Right renal cortex interstitium (tissue), 3 donors: ENCODE measurements at places on chromosomes 13 and 19. TPM values are rescaled to one million over a fixed set of nuclear protein-coding genes. Genes with fewer than 3 reads are reported as not detected.

FGF14 gene
- 0.87 TPM for polyA plus RNA-seq

ZNF57 gene
- polyA plus RNA-seq = 10.6 TPM

TGDS gene
- 23.7 TPM for polyA plus RNA-seq

ENOX1 gene
- 11.9 TPM for polyA plus RNA-seq

EFNB2 gene
- polyA plus RNA-seq = 137 TPM

PRTN3 gene
- 0.78 TPM for polyA plus RNA-seq

GET3 gene
- 83.8 TPM for polyA plus RNA-seq

TNFRSF19 gene
- 55.2 TPM for polyA plus RNA-seq

ZNF737 gene
- 32.4 TPM for polyA plus RNA-seq

CCL25 gene
- polyA plus RNA-seq = 0.22 TPM

PSG3 gene
- polyA plus RNA-seq = 0.46 TPM

LILRB2 gene
- 1.2 TPM for polyA plus RNA-seq

PPP5C gene
- 96.1 TPM for polyA plus RNA-seq

GPR183 gene
- 2.2 TPM for polyA plus RNA-seq

ETHE1 gene
- 28.1 TPM for polyA plus RNA-seq

HMG20B gene
- polyA plus RNA-seq = 64.9 TPM

GRCh38 chr13:110062077-110062776, 244.7 kb downstream of the COL4A1 start:
- no peak for DNase-seq

DNA sequence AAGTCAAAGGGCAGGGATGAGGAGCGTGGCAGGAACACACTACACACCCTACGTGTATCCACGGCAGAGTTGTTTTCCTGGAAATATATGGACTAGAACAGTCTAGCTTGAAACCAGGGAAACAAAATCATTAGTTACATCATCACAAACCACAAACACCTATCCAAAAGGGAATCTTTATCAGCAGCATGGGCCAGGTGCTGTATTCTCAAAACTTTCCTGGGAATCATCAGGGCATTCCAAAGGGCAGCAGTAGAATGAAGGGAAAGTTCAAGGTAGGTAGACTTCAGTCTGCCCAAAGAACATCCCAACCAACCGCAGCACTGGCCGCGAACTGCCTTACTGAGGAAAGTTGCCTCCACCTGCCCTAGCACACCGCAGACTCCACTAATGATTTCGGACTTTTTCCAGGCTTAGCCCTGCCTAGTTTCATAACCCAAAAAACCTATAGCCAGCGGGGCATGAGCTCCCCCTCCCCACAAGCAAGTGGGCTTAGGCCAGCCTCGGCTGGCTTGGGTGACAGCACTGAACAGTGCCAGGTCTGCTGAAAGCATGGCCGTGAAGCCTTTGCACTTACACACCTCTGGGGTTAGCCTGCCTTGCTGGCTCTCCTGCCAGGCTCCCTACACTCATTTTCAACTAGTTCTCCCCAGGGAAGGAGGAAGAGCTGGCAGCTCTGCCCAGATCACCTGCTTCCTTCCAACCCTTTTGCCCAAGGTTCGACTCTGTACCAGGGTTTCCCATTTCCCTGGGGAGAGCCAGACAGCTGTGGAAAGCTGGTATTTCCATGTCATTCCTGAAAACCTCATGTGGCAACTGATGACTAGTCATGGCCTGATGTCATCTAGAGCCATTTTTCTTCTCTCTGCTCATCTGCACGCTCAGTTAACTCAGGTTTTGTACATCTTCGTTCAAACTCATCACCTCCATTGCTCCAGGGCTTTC, 77.3 kb upstream of the UBAC2 start:
- no peak for DNase-seq

DNA sequence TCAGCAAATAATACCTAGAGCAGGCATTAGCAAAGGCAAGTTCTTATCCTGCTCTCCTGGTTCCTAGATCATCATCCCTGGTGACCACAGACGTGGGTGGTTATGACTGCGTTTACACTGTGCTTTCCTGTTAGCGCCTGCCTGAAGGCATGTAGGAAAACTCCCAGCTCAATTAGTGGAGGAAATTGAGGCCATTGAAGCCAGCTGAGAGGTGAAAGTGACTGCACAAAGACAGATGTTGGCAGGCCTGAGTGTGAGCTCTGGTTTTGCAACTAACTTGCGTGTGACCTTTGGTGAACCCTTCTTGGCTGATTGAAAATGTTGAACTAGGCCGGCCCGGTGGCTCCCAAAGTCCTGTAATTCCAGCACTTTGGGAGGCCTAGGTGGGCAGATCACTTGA, 17.5 kb upstream of the NWD1 start:
- no peak for DNase-seq

GRCh38 chr13:77774181-77774580, 76.7 kb downstream of the SLAIN1 start:
- DNase-seq = no peak

DNA sequence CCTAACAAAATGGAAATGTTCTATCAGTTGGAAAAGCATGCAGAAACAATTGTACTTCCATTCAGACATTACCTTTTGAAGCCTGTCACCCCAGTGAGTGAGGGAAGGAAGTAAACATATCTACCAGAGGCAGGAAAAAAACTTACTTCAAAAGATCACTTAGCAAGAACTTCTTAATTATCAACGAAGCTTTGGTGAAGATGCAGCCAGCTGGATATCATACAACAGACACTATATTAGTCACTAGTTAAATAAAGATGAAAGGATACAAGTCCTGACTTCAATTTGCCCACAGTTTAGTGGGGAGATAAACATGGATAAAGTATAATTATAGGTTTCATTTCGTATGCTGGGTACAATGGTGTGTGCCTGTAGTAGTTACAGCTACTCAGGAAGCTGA, 148.8 kb downstream of the TNFRSF19 start:
- DNase-seq = no peak

DNA sequence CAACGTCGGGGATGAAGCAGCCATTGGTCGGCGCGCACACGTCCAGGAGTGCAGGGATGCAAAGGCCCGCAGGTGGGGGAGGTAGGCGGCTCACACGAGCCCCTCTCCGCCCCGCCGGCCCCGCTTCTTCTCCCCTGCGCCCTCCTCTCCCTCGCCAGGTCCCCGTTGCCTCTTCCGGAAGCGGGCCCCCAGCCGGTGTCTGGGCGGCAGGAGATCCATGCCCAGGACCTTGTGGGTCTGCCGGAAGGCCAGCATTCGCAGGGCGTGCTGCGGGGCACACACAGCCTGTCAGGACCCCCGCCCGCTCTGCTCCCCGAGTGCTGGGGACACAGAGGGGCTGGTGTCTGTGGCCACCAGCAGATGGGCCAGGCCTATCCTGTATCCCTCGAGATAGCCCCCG, 19.7 kb upstream of the MATK start:
- no peak for DNase-seq

DNA sequence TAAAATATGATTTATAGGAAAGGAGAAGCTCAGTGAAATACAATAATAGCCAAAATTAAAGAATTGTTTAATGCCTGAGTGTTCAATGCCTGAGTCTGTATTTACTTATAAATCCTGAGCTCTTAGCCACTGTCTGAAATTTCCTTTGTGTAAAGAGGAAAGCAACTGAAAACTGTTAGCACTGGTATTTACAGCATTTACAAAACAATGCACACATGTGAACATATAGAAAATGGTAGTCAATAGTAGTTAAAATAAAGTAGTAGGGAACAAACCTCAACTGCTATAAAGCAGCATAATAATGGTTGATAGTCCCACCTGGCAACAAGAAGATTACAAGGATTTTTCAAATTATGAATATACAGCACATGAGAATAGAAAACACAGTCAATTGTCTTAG, 1137.1 kb upstream of the ATXN8OS start:
- no peak for DNase-seq

DNA sequence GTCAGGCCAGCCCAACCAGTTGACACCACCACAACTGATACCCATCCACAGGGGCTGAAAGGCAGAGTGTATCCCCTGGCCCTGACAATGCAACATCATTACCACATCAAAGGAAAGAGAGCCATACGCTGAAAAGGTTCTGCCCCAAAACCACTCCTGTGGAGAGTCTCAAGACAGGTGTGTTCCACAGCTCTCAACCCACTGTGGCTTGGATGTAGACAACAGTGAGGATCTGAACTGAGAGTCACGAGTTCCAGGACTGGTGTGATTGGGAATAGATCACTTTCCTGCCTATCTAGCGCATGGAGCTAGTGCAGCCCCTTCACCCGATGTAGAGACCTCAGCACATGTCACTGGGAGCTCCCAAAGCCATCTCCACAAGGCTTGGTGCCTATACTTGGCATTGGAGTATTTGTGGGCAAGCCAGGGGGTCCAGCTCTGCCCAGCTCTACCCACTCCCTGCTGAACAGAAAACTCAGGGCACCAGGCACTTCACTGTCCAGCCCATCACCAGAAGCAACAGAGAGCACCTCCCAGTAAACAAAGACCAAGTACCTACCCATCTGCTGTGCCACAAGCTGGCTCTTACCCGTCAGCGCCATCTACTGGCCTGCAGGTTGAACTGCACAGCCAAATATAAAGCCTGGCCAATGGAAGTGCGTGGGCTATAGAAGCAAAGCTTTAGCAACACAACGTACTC, 579.5 kb downstream of the UQCRFS1 start:
- DNase-seq = peak; percentile 19

- DNase-seq = no peak
Measured at GRCh38 chr13:51202477-51203046, 19.6 kb upstream of the FAM124A start.

DNA sequence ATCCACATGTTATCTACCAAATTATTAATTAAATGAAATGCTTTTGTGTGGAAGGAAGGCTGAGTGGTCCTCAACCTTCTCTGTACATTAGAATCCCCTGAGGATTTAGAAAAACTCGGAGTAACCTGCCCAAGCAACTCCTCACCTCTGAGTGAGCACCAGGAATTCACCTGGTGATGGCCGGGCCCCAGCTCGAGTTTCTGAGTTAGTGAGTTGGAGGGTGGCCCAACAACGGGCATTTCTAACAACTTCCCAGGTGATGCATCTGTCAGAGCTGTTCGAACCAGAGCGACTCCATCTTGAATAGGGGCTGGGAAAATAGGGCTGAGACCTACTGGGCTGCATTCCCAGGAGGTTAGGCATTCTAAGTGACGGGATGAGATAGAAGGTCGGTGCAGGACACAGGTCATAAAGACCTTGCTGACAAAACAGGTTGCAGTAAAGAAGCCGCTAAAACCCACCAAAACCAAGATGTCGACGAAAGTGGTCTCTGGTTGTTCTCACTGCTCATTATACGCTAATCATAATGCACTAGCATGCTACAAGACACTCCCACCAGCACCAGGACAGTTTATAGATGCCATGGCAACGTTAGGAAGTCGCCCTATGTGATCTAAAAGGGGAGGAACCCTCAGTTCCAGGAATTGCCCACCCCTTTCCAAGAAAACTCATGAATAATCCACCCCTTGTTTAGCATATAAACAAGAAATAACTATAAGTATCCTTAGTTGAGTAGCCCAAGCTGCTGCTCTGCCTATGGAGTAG, 44.2 kb upstream of the SHISA2 start:
- no peak for DNase-seq

DNA sequence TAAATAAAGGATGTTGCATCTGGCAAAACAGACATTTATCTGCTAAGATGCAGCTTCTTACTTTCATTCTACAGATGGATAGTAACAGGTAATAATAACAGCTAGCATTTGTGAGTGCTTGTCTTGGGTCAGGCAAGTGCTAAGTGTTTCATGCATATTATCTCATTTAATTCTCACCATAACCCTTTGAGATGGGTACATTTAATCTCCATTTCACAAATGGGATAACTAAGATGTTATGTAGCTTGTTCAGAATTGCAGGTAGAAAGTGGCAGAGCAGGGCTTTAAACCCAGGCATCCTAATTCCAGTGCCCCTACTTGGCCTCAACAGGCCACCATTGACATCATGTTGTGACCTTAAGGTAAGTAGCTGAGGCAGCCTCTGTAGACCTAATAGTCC, 69.8 kb downstream of the LMO7 start:
- no peak for DNase-seq

GRCh38 chr13:111919849-111920248, 147.1 kb upstream of the SOX1 start:
- DNase-seq = no peak

GRCh38 chr13:41004875-41005693, 14.0 kb downstream of the ELF1 start:
- no peak for DNase-seq

- DNase-seq = no peak
Measured at GRCh38 chr19:3586127-3586626, 899 bp downstream of the GIPC3 start.

DNA sequence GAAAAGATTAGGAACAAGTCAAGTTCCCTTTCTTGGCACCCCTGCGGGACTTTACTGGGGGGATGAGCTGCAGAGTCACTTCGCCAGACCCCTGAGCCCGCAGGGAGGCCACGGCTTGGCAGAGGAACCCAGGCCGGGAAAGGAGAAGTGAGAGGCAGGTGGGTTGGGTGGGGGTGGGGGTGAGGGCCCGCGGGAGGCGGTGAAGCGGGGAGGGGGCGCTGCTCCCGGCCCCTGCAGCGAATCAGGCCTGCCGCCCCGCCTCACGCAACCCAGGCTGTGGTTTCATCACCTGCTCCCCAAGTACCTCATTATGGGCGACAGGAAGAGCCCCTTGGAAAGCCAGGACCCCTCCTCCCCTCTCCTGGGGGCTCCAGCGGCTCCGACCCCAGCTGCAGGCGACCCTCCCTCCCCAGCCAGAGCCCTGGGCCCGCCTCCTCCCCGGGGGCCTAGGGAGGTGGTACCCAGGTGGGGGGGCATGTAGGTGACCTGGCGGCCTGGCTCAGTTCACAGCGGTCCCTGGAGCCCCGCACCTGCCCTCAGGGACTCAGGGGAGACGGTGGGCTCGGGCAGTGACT, 9.5 kb downstream of the MEF2B start:
- no peak for DNase-seq

DNA sequence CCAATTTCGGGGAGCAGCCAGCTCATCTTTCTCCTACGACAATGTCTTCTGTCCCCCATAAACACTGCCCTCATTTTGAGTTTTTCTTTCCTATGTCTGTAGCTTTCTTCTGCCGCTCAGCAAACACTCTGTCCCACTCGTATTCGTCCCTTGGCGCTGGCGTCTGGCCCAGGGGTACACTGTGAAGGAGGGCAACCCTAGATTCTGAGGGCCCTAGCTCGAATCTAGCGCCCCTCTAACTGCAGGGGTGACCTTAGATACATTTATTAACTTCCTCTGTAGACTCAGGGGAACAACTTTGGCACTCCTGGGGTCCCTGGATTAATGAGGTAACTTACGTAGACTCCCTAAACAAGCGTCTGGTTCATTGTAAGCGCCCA, 677 bp upstream of the LRCH1 start:
- no peak for DNase-seq

GRCh38 chr13:91347996-91348905, 764 bp downstream of the MIR17HG start:
- no peak for DNase-seq

GRCh38 chr13:99085139-99085807, 107.4 kb upstream of the DOCK9 start:
- DNase-seq = no peak

GRCh38 chr19:19554074-19555023, 16.3 kb downstream of the CILP2 start:
- no peak for DNase-seq

- no peak for DNase-seq
Measured at GRCh38 chr13:95180513-95181245, 120.6 kb downstream of the ABCC4 start.

DNA sequence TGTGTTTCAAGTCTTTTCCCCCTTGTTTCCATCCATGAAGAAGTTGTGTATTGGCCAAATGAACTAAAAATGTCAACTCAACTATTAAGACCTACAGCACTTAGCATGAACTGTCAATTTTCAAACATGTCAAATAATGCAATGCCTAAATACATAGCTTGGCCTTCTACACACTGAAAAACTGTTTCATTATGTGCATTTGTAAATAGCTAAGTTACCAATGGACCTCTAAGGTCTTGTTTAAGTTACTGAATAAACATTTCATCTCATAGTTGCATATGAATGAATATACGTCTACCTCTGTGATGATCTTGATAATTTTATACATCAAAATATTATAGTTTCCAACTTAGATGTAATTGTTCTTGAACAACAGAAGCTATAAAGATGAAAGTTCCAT, 744.5 kb downstream of the EFNB2 start:
- no peak for DNase-seq
